ENCODE measurements at places on chromosomes 5 and 9. TPM values are rescaled to one million over a fixed set of nuclear protein-coding genes. Genes with fewer than 3 reads are reported as not detected.

Gene CTNND2
- not detected for total RNA-seq

Gene EGFLAM
- total RNA-seq, result 0.75 TPM

Gene RFK
- total RNA-seq, result 23.9 TPM

Gene RBM27
- 29.2 TPM for total RNA-seq

Gene CFAP77
- total RNA-seq, result not detected

Gene HSD17B3
- total RNA-seq, result 0.25 TPM

Gene ADAMTS12
- total RNA-seq, result 13.5 TPM

Gene SLCO6A1
- not detected for total RNA-seq

Gene PRDM9
- total RNA-seq, result not detected

Gene BSPRY
- not detected for total RNA-seq

Gene RELL2
- total RNA-seq, result 4.9 TPM

Gene IL3
- total RNA-seq, result not detected

Gene PCDHGA2
- total RNA-seq, result 0.89 TPM

Gene RGS7BP
- total RNA-seq, result not detected

Gene PCDHGA7
- total RNA-seq, result 4.0 TPM

Gene LAMC3
- total RNA-seq, result 0.89 TPM

Gene NAA35
- total RNA-seq, result 28.0 TPM

Gene SPINK1
- 0.33 TPM for total RNA-seq

Gene TNFSF8
- not detected for total RNA-seq

Gene OR1J2
- total RNA-seq, result not detected
